ENCODE measurements at places on chromosomes 13 and 19.

DNA sequence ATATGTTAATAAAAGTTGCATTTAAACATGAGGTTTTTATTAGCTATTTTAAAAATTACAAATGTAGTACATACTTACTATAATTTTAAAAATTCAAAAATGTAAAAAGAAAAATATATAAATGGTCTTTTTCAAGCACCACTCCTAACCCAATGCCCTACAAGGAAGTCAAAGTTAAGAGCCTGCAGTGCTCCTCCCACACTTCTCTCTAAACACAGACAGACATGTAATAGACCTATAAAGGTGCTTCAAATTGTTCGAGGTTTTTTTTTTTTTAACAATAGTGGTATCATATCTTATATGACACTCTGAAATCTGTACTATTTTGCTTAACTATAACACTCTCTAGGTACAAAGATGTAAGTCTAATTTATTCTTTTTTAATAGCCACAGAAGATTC lies 25.4 kb downstream of the VWA8 start:
- no peak for DNase-seq

DNA sequence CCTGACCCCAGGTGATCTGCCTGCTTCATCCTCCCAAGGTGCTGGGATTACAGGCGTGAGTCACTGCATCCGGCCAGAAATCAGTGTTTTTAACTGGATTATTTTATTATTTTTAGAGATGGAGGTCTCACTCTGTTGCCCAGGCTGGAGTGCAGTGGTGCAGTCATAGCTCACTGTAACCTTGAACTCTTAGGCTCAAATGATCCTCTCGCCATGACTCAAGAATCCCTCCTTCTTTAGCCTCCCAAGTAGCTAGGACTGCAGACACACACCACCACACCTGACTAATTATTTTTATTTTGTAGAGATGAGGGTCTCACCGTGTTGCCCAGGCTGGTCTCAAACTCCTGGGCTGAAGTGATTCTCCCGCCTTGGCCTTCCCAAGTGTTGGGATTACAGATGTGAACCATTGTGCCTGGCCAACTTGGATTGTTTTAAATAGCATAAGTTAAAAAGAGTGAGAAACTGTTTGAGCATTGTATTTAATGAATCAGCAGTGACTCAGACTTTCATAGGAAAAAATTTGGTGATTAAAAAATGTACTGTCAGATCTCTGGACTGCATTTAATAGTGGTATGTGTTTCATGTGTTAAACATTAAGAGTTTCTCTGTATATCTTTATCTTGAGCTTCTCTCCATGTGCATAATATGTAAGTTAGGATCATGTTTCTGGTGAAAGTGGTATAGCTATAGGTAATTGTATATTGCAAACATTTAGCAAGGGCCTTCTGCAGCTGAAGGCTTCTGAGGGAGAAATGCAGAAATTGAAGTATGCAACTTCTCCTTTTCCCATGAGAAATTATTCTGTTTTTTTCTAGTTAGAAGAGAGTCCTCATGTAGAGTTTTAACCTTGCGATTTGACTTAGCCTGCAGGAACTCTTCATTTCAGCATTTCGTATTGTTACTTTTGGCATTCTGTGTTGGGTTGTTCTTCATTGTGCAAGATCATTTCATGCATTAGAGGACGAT lies 121.2 kb downstream of the PCCA start:
- no peak for DNase-seq

DNA sequence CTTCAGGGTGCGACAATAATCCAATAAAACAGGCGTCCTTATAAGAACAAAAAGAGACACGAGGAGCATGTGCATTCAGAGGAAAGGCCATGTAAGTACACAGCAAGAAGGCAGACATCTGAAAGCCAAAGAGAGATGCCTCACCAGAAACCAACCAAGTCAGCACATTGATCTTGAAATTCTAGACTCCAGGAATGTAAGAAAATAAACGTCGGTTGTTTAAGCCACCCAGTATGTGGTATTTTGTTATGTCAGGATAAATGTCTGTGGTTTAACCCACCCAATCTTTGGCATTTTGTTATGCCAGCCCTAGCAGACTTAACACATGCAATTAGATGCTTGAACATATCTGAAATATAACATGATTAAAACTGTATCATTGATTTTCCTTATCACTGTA lies 452.0 kb downstream of the SLITRK6 start:
- DNase-seq, result no peak

- DNase-seq, result no peak
These were observed 1.1 kb downstream of the SHISA2 start for GRCh38 chr13:26050568-26051230.

GRCh38 chr13:68748038-68748437 lies 1359.6 kb upstream of the ATXN8OS start:
- DNase-seq, result no peak

GRCh38 chr19:18682807-18683108 lies 722 bp upstream of the CRTC1 start:
- DNase-seq, result no peak
